ENCODE measurements at places on chromosomes 7 and 10.

GRCh38 chr10:101576211-101576863 is 11.7 kb downstream of the POLL start:
- no peak for DNase-seq

DNA sequence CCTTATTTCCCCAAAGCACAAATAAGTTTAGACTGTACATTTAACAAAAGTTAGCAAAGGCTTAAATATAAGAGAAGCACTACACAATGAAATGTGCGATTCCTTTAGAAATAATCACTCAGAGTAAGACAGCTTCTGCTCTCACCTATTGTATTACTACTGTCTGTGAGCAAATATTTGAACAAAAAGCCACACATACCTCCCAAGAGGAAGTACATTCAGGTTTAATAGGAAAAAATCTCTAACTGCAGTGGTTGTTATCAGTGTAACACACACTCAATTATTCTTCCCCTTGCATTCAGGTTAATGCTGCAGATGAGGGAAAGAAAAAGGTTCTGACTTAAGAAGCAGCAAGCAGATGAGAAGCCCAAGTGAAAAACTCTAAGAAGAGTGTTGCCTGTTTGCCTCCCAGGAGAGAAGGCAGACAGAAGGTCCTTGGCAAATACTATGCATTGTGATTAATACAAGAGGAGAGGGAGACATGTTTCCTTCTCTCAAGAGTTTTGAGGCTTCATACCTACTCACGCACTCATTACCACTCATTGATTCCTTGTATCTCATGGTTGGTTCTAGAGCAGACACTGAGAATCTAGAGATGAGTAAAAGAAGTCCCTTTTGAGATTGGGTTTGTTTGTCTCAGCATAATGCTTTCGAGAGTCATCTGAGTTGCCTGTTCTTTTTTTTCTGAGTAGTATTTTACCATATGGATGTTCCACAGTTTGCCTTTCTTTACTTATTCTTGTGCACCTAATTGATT is 13.6 kb downstream of the GIMAP4 start:
- DNase-seq, result no peak

- DNase-seq, result no peak
These were observed 243.4 kb upstream of the SEMA3C start for GRCh38 chr7:81162234-81162633.

- DNase-seq, result no peak
These were observed 482 bp downstream of the CCDC6 start for GRCh38 chr10:59905731-59906416.

GRCh38 chr10:95319239-95319638 is 28.4 kb upstream of the PDLIM1 start:
- peak; percentile 45 for DNase-seq

GRCh38 chr10:92810934-92811532 is 37.3 kb upstream of the EXOC6 start:
- no peak for DNase-seq

DNA sequence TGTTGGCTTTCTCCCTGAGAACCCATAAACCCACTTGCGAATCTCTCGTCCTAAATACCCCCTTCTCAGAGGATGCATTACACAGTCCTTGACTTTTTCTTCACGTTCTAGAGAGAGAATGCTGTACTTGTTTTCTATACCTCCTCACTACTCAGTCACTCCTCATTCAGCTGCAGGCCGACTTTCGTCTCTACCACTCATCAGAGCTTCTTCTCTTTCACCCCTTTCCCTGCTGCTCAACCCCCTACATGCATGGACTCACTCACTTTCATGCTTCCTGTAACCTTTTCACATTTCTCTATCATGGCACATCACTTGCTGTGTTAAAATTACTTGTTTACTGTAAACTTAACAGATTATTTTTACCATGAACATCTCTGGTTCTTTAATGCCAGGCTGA is 19.8 kb downstream of the MDFIC start:
- DNase-seq, result no peak

GRCh38 chr7:5713124-5713912 is 68.1 kb downstream of the RNF216 start:
- no peak for DNase-seq

GRCh38 chr7:120060875-120061274 is 212.1 kb upstream of the KCND2 start:
- DNase-seq, result no peak

- DNase-seq, result no peak
These were observed 112.5 kb upstream of the DPP6 start for GRCh38 chr7:153939654-153940053.

DNA sequence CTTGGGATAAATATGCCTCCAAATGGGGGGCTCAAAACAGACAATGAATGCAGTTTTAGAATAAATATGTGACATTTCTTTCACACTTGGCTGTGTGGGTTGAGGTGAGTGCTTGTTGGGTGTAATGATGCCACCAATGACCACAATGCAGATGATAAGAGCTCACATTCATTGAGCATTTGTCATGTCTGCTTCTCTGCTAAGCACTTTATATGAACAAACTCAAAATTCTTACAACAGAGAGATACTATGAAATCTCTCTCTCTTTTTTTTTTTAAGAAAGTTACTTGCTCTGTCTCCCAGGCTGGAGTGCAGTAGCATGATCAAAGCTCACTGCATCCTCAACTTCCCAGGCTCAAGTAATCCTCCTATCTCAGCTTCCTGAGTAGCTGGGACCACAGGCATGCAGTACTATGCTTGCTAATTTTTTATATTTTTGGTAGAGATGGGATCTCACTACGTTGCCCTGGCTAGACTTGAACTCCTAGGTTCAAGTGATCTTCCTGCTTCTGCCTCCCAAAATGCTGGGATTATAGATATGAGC is 185.4 kb downstream of the JCAD start:
- DNase-seq, result peak; percentile 51

GRCh38 chr7:28121496-28121895 is 59.1 kb downstream of the JAZF1 start:
- DNase-seq, result no peak

DNA sequence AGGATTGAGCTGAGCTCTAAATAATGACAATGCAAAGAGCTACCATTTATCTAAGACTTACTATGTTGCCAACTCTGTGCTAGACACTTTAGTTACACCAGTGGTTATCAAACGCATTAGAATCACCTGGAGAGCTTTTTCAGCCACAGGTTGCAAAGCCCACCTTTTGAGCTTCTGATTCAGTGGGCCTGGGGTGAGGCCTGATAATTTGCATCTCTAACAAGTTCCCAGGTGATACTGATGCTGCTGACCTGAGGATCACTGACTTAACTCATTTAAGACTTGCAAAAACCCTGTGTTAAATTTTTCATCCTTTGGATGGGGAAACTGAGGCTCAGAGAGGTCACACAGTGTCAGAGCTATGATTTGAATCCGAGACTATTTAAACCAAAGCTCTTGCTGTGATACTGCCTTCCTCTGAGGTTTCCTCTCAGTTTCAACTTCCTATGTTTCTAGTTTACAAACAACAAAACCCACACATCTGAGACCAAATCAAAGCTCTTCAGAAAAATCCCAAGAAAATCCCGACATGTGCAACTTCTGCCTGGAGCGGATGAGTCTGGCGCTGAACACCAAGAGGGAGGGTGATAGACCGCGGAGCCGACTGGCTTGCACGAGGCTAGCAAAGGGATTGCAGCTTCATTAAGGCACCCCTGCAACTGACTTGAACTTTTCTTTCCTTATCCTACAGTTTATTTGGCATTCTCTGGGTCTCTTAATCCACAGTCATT is 124.9 kb downstream of the CYP26A1 start:
- DNase-seq, result no peak

DNA sequence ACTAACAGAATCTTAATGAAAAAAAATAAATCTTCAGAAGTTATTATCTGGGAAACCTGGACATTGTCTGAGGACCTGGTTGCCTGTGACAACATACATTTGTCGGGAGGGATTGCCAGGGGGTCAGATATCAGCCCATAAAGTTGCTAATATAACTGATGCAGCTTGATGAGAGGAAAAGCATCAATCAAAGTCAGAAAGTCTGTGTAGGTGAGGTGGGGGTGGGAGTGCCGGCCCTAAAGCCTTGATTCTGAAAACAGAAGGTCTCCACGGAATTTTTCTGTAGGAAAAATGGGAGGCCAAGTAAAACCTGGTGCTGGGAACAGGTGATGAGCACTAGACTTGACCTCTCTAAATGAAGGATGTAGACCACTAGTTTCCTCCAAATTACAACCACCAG is 281.8 kb downstream of the FGFR2 start:
- DNase-seq, result no peak

DNA sequence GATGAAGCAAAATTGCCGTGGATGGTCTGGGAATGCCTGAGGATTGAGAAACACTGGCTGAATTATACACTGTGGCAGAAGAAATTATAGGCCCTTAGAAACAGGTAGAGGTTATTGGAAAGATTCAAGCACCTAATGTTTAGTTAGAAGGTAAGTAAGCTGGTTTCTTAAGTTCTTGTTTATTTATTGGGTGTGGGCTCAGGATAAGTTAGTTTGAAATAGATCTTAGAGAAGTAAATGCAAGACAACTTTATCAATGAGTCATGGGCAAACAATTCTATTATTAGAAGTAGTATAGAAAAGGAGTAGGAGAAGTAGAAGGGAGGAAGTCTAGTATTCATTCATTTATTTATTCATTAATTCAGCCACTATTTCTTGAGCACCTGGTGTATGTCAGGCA is 96.5 kb downstream of the KAT6B start:
- DNase-seq, result no peak

- DNase-seq, result no peak
These were observed 73.5 kb upstream of the MKLN1 start for GRCh38 chr7:131254211-131254610.

GRCh38 chr10:63452524-63452923 is 13.3 kb downstream of the JMJD1C start:
- no peak for DNase-seq

DNA sequence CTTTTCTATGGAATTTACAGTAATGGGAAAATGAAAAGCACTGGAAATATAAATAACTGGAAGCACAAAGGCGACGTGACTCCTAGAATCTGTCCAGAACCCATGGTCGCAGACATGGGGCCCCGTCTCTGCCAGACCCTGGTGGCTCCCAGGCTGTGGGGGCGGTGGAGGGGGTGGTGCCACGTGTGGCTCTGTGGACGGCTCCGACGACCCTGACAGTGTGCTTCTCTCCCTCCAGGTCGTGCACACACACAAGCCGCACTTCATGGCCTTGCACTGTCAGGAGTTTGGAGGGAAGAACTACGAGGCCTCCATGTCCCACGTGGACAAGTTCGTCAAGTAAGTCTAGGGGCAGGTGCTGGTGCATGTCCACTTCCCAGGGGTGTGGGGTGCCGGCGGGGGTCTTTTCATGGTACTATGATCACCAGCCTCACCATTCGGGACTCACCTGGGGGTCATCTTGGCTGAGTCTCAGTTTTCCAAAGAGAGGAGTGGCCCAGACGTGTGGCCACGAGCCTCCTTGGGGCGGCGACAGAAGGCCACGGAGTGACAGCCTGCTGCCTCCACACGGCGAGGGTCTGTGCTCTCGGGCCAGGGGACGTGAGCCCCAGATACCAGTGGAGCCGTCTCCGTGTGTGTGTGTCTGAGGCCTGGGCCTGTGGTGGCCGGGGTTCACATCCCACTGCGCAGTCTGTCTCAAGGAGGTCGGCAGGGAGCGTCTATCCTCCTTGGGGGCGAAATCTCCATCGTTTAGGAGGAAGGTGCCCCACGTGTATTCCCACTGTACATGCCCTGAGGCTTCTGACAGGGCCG is 108.2 kb downstream of the INPP5A start:
- no peak for DNase-seq

- DNase-seq, result no peak
These were observed 71.1 kb upstream of the ABLIM1 start for GRCh38 chr10:114729103-114729659.

GRCh38 chr10:15166325-15166724 is 2.2 kb downstream of the NMT2 start:
- DNase-seq, result peak; percentile 32

DNA sequence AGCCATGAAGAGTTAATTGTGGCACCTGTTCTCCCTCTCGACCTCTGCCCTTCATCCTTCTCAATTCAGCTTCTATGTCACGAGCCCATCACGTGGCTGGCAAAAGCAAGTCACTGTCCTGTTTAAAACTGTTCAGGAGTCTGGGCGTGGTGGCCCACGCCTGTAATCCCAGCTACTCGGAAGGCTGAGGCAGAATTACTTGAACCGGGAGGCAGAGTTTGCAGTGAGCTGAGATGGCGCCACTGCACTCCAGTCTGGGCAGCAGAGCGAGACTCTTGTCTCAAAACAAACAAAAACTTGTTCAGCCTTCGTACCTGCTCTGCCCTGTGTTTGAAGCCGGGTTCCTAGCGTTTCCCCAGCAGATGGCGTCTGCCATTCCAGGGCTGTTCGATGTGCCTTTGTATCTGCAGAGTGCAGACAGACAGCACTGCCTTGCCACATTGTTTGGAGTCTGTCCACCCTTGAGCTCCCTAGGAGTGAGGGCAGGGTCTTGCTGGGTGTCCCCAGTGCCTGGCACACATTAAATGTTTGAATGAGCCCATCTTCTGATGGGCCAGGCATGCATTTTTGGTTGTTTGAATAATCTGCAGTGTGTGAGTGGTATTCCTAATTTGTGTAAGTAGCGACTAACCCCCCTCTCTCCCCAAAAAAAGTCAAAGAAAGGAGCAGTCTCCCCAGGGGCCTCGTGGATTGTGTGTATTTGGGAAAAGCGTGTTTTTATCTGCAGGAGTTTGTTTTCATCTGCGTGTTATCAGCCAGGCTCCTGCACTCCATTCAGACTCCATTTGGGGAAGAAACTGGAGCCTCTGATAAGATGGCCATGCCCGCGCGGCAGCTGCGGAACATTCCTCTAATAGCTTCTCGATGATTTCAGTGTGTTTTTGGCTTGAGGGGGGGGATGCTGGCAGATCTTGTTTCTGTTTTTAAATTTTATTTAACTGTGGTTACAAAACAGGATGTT is 61.2 kb downstream of the DNAJB6 start:
- peak; percentile 83 for DNase-seq

Data from astrocyte of the hippocampus (primary cell).